ENCODE measurements at places on chromosomes 6 and 20. TPM values are rescaled to one million over a fixed set of nuclear protein-coding genes. Genes with fewer than 3 reads are reported as not detected.

Gene WFDC2
- 27.2 TPM for total RNA-seq

DNA sequence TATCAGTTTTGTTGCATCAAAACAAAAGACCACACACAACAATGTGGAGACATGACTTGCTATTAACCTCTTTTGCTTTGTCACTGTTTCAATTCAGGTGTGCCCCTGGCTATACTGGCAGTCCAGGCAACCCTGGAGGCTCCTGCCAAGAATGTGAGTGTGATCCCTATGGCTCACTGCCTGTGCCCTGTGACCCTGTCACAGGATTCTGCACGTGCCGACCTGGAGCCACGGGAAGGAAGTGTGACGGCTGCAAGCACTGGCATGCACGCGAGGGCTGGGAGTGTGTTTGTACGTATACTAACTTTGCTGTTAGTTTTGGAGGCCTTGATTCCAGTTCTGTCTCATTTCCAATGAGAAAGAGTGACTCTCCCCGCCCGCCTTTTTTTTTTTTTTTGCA is 356.9 kb downstream of the ARHGAP18 start:
- no peaks in the 10 kb centered on the region for H3K36me3 ChIP-seq
- peaks cover 12% of the 10 kb centered on the region for H3K4me1 ChIP-seq
- no peak overlapping the region for H3K4me3 ChIP-seq

- no peaks in the 10 kb centered on the region for H3K27me3 ChIP-seq
- H3K36me3 ChIP-seq: no peaks in the 10 kb centered on the region
- no peak overlapping the region for H3K27ac ChIP-seq
- DNase-seq: no peak
- no peaks in the 10 kb centered on the region for H3K4me1 ChIP-seq
These were observed 37.0 kb upstream of the XRN2 start for GRCh38 chr20:21266191-21266536.

GRCh38 chr20:54194724-54195438 is 13.0 kb upstream of the PFDN4 start:
- no peaks in the 10 kb centered on the region for H3K4me1 ChIP-seq
- H3K36me3 ChIP-seq: no peaks in the 10 kb centered on the region
- no peak overlapping the region for H3K4me3 ChIP-seq
- DNase-seq: no peak

GRCh38 chr6:96162711-96163120 is 146.9 kb downstream of the FUT9 start:
- peak overlapping the region; percentile 98 for H3K27ac ChIP-seq
- H3K36me3 ChIP-seq: no peaks in the 10 kb centered on the region
- peak; percentile 94 for DNase-seq
- H3K4me3 ChIP-seq: no peak overlapping the region
- H3K4me1 ChIP-seq: peaks cover 25% of the 10 kb centered on the region
- H3K27me3 ChIP-seq: no peaks in the 10 kb centered on the region

Data from GM23338 (cell line).